ENCODE measurements at places on chromosomes 5 and 9.

DNA sequence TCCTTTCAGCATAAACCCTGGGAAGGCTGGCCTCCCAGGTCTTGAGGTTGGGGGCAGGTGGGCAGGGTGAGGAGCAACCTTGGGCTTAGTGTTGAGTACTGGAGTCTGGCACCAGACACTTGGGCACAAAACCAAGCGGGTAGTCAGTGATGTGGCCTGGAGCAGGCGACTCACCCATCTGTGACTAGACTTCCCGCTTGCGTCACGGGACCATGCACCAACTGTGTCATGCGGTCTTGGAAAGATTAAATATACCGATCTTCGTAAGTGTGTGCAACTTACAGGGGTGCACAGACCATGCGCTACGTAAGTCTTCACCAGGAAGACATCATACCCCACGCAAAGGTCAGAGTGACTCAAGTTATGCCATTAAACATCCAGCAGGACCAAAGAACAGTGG, 304.4 kb upstream of the IRX4 start:
- DNase-seq, result no peak

DNA sequence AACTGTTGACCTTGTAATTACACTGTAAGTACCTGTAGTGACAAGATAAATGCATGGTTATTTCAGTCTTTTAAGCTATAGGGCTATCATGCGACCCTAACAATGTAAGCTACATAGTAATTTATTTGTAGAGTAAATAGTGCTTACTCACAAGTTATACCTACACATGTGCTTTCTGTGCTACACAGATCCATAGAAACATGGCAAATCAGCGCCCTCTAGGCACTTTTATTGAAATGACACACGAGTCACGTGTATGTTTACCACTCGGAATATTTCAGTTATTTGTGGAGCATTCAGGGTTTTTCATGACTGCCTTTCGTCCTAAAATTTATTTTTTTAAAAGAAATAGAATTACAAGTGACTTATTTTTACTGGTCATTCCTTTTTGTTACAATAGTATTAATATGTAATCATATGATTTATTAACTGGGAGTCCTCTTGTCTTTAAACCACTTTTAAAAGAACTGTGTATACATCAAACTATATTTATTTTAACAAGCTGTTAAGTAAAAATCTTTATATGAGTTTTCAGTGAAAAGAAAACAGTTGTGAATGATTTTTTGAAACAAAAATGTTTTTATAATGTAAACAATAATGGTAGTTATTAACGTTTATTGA, 1242.3 kb upstream of the WWC1 start:
- DNase-seq, result peak; percentile 86

DNA sequence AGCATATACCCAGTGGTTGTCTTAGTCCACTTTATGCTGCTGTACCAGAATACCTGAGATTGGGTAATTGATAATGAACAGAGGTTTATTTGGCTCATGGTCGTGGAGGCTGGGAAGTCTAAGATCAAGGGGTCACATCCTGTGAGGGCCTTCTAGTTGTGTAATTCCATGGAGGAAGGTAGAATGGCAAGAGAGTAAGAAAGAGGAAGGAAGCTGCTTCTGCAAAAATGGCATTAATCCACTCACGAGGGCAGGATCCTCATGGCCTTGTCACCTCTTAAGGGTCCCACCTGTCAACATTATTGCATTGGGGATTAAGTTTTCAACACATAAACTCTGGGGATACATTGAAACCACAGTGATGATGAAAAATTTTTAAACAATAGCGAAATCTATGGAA, 17.0 kb downstream of the BTNL8 start:
- no peak for DNase-seq

DNA sequence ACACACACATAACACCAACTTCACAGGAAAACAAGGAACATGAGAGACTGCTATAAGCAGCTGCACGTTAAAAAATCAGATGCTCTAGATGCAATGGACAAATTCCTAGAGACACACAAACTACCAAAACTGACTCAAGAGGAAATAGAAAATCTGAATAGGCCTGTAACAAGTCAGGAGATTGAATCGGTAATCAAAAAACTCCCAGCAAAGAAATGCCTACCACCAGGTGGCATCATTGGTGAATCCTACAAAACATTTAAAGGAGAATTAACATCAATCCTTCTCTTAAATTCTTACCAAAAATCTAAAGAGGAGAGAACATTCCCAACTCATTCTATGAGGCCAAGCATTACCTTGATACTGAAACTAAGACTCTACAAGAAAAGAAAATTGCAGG, 54.9 kb downstream of the NDST1 start:
- peak; percentile 84 for DNase-seq

GRCh38 chr9:12640866-12641636, 52.1 kb upstream of the TYRP1 start:
- DNase-seq, result no peak

DNA sequence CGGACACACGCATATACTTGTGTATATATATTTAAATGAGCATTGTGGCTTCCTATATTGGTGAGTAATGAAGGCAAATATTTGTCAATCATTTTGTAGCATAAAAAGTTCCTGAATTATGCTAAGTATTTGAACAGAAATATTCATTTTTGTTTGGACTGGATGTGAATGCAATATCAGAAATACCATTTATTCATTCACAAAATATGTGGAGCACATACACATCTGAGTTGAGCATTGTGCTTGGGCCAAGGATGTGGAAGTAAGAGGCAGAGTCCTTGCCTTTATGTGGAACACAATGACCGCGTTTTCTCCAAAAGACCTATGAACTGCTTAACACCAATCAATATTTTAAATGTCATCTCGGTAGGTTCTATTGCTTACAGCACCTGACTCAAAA, 1086.5 kb downstream of the NR2F1-AS1 start:
- DNase-seq, result no peak

DNA sequence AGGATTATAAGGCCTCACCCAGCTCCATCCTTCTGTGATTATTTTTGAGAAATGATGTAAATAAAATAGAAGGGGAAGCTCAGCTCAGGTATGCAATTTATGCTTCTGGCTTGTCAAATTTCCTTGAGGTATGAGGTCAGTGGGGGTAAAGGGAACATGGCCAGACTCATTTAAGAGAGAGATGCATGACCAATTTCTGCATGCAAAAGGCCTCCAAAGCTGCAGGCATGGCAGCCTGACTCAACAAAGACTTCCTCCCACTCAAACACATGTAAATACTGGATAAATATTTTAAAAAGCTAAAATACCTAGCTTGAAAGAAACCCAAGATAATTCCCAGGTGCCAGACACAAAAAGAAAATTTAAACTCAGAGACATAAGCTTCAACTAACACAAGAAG, 101.4 kb upstream of the SLC1A3 start:
- DNase-seq, result no peak

DNA sequence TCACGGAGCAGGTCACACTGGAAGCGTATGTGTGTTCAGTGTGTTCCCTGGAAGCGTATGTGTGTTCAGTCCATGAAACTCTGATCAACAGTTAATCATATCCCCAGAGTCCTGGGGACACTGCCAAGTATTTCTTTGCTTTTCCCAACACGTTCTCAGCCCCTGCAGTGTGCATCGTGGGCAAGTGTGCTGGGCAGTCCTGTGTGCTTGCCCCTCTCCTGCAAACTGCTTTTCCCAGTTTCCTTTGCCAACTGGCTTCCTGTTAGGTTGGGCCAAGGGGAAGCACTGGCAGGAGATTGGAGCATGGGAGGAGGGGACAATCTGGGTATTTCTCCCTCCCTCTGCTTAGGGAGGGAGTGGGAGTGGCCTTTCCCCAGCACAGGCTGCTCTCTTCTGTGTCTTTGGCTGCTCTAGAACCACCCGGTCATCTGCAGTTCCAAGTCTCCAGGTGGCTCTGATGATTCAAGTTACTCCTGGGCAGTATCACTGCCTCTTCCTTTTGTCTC, 36.8 kb upstream of the NEK6 start:
- DNase-seq, result peak; percentile 73

DNA sequence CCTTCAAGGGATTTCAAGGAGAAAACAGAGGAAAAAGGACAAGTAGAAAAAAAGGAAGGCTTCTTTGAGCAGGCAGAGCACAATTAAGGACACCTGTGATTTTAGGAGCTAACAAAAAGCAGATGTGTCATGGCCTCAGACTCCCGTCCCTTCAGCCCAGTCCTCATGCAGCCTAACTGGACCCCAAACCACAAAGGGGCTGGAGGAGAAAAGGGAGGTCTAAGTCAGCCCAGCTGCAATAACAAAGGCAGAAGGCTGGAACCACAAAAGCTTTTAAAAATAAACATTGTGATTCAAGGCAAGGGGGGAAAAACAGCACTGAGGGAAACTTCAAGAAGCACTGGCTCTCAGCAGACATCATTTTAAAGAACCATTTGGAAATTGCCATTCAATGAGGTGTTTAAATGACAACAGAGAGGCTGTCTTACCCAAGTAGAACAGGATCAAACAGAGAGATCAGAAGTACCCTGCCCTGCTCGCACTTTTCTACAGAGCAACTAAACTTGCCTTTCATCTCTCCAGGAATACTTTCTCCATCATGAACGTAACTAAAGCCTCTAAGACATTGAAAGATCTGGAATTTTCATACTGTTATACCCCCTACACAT, 89.3 kb downstream of the SEMA5A start:
- no peak for DNase-seq

DNA sequence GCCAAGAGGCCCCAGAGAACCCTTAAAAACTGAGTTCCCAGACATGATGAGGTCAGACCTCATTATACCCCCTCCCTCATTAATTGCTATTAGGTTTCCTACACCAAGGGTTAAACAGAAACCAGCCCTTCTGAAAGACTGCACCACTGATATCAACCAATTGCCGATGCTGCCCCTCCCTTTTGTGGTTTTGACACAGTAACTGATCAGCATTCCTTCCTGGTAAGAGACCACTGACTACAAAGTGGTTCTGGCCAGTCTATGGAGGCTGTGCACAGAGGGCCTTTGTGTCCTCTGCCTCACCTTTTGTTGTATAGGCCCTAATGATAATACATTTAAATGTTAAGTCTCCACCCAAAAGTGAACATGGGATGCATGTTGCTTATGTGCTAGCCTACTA, 201.5 kb downstream of the FRMD3 start:
- DNase-seq, result no peak

GRCh38 chr5:91632871-91633270, 249.8 kb upstream of the ARRDC3 start:
- no peak for DNase-seq

DNA sequence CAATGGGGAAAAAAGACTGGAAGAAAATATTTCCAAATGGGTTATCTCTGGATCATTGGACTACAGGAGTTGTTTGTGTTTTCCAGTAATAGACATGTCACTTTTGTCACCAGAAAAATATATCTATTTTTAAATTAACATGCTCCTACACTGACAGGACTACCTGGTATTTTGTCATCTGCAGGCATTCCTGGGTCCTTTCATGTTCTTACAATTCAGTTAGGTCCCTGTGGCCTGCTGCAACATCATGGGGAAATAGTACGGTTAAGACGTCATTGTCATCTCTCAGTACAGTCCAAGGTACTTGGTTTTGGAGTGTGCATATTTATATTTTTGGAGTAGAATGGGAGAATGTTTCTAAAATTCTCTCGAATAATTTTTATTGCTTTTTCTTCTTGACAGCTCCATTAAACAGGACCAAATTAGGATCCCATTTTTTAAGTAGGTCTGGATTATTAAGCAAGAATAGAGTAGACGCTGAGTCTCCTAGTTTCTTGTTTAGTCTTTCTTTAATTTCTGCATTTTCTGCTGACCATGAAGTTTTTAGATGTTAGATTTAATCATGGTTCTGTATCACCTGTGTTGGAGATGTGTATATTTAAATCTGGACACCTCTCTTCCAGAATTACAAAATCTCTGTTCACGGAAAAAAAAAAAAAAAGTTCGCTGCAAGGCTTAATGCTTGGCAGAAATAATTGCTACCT, 46.9 kb downstream of the SLC22A5 start:
- no peak for DNase-seq

DNA sequence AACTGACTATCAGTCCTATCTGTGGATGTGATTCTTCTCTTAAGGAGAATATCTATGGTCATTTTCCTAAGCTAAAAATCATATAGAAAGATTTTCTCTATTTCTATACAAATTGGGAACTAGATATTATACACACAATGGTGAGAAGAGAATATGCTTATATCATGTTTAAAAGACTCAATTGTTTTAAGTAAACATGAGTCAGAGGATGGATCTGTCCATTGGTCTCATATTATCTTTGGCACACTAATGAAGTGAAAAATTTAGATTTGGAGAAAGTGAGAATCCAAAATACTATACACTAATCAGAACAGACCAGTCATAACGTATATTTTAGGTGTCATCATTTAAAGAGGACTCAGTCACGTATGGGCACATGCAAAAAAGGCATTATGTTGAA, 16.5 kb upstream of the SPINK14 start:
- DNase-seq, result no peak

DNA sequence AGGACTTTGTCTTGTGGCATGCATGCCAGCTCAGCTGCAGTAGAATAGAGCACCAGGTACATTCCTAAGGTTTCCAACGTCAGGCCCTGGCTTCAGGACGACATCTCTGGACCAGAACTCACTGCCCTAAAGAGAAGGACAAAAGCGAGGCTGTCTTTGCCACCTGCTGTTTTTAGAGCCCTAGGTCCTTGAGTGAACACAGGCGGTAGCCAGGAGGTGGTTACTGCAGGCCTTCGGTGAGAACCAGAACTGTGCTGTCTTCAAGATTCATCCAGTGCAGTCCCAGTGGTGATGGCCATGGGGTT, 288.9 kb upstream of the CDH18 start:
- DNase-seq, result no peak

DNA sequence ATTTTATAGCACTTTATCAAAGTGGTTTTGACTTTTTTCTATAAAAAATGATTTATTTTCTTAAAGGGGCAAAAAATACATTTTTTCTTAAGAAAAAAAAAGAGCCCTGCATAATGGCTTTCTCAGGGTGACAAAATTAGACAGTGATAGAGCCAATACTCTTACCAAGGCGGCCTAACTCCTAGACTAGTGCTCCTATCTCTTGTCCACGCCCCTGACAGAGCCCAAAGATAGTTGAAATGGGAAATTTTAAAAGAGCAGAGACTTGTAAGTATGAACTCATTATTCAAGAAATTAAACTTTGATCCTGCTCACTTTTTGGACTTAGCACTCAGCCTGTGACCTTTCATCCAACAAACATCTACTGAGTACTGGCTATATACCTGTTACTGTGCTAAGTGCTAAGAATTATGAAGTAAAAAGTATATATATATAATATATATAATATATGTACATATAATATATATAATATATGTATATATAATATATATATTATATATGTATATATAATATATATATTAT, 1.2 kb downstream of the INVS start:
- DNase-seq, result no peak

- no peak for DNase-seq
Observed at GRCh38 chr9:6925836-6926235, 168.1 kb downstream of the KDM4C start.

DNA sequence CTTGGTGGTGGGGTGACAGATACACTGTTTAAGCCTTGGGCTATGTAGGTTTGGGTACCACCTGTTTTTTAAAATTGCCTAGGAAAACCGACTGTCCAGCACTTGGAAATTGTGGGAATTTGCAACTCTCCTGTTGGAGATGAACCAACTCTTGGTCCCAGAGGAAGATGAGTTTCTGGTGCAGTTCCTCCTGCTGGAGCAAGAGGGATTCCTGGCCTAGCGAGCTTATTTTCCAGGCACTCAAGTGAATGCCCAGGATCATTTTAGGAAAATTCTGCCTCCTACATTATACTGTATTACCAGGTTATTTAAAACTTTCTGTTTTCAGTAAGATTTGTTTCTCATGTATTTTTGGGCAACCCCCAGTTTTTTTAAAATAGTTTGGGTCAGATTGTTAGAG, 33.7 kb downstream of the AP3S1 start:
- no peak for DNase-seq

GRCh38 chr5:173143567-173143966, 764 bp upstream of the BNIP1 start:
- no peak for DNase-seq

GRCh38 chr9:78939311-78940065, 632.3 kb upstream of the TLE4 start:
- no peak for DNase-seq

Data from T47D (cell line).